ENCODE measurements at places on chromosomes 2 and 18.

GRCh38 chr2:38600242-38600891 lies 2.4 kb downstream of the HNRNPLL start:
- no peak for DNase-seq

DNA sequence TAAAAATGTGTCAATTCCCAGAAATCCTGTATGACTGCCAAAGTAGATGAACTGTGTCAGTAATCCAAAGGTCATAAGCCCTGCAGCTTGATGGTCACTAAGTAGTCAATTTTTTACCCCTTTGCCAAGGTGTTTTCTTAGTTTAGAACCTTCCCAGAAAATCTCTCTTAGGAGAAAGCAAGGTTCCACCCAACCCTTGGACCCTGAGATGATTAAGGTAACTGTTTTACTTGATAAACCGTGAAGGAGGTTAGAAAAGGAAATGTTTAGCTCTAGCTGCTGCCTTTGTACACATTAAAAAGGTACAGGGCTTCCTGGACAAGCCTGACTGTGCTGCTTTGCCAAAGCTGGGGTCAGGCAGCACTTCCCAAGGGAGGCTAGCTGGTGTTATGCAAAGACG lies 24.4 kb upstream of the LRP2 start:
- no peak for DNase-seq

GRCh38 chr2:138421971-138422335 lies 79.6 kb upstream of the SPOPL start:
- no peak for DNase-seq

DNA sequence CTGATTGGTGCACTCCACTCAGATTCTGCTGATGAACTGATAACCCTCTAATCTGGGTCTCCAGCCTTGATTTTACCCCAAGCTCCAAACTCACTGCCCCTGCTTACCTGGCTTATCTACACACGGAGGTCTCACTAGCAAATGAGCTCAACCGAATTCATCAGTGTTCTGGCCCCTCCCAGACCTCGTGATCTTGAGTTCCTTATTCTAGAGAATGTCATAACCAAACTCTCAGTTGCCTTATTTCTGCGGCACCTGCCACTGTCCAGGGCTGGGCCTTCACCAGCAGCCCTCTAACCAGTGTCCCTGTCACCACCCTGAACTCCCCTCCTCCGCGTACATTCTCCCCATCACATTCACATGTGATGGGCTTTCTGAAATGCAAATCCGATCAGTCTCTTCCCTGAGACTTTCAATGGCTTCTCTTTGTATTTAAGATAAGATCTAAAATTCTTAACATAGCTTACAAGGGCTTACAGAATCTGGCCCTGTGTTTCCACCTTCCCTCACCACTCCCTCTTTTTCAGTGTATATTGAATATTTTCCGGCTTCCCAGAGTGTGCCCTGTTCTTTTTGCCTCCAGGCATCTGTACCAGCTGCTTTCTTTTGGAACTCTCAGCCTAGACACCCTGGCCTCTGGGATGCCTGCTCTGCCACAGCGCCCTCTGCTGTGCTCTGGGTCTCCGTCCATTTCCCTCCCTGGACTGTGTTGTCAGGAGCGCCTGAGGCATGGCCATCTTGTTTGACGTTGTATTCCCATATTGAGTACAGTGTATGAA lies 31.1 kb downstream of the NAB1 start:
- DNase-seq, result peak; percentile 22

DNA sequence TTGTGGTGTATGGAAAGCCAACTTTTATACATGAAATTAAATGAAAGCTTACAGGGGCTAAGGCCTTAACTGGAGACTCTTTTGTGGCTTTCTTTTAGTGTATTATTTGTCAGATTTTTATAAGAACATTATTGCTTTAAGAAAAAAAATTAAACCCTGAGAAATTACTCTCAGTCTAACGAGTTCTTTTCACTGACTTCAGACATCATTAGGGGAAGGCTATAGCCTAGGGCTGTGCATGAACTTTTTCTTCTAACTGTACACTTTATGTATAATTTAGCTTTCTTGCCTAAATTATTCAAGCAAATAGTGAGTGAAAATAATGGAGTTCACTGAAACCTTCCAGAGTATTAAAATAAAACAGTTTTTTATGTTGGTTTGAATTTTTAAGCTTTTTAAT lies 151.1 kb upstream of the MEIS1 start:
- no peak for DNase-seq

DNA sequence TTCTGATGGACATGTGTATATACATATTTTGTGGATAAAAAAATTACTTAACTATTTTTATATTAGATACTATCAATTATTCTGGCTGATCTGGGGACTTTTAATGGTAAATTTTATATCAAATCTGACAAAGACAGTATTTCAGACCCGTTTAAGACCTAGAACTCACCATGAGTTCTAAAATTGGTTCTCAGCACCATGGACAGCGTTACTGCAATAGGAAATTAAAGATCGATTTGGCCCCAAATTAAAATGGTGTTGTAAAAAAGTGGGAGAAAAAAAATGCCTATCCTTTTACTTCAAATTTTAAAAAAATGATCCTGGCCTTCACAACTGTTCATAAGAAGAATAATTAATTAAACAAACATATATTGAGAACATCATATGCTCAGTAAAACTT lies 919 bp upstream of the SCN2A start:
- DNase-seq, result no peak

- DNase-seq, result no peak
Observed at GRCh38 chr2:223998948-223999347, 40.1 kb downstream of the SERPINE2 start.

GRCh38 chr2:205287316-205287715 lies 395.0 kb upstream of the NRP2 start:
- no peak for DNase-seq

- DNase-seq, result peak; percentile 59
Observed at GRCh38 chr2:233443511-233444183, 89.4 kb downstream of the DGKD start.

GRCh38 chr2:102737431-102737830 lies 24.4 kb upstream of the TMEM182 start:
- no peak for DNase-seq

DNA sequence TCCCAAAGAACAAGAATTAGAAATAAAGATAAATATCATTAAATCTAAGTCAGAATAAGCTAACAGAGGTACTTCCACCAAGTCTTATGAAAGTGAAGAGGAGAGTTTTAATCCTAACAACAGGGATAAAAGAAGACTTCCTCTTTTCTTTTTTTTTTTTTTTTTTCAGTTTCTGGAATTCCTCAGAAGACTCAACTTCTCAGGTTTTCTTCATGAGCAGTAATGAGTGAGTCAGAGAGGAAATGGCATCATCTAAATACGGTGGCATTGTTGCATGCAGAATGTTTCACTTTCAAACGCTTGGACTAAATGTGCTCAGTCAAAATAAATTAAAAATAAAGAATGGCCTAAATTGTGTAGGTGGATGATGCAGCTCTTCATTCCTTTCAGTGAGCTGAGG lies 45.6 kb upstream of the ARHGAP15 start:
- DNase-seq, result no peak

- DNase-seq, result no peak
Observed at GRCh38 chr2:6412533-6413091, 453.1 kb downstream of the CMPK2 start.

- DNase-seq, result no peak
Observed at GRCh38 chr18:78246050-78246449, 733.6 kb upstream of the SALL3 start.

DNA sequence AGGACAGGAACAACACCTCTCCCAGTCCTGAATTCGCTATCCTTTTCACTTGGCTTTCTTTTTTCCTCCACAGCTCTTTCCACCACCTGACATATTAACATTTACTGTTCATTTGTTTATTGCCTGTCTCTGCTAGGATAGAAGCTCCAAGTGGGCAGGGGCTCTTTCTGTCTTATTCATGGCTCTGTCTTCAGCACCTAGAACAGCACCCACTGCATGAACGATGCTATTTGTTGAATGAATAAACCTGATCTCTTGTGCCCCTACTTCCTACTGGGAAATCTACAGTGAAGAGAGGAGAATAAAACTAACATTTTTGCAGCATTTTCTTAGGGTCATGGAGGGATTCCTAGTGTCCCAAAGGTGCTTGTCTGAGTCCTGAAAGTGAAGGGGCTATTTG lies 24.4 kb upstream of the GAREM2 start:
- DNase-seq, result no peak

DNA sequence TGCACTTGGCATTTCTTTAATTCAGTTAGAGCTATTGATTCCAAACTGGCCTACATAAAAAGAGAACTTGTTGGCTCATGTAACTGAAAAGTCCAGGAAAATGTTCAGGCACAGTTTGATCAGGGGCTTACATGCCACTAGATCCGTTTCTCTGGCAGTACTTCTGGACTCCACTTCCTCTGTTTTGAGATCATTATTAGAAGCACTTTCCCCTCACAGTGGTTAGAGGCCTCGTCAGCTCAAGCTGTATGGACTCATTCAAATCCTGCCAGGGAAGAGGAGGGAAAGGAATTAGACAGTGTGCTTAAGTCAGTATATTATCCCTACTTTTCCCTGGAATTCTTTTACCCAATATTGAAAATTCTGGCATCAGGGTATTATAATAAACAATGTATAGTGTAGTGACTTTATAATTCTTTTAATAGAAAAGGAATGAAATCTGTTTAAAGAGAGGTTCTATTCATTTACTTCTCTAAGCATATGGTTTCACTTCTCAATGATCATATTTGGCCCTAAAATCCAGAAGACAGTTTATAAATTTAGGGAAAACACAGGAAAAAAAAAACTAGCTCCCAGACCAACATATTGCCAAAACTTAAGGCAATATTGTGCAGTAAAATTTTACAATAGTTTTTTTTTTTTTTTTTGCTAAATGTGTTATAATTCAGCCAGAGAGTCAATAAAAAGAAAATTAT lies 92.0 kb downstream of the ARMC9 start:
- no peak for DNase-seq

- no peak for DNase-seq
Observed at GRCh38 chr2:62038975-62039771, 133.7 kb downstream of the COMMD1 start.

- no peak for DNase-seq
Observed at GRCh38 chr2:72037261-72037666, 110.4 kb downstream of the CYP26B1 start.

GRCh38 chr18:35467624-35468016 lies 30.1 kb downstream of the INO80C start:
- DNase-seq, result no peak

- no peak for DNase-seq
Observed at GRCh38 chr18:79875931-79876461, 75.5 kb downstream of the SLC66A2 start.

DNA sequence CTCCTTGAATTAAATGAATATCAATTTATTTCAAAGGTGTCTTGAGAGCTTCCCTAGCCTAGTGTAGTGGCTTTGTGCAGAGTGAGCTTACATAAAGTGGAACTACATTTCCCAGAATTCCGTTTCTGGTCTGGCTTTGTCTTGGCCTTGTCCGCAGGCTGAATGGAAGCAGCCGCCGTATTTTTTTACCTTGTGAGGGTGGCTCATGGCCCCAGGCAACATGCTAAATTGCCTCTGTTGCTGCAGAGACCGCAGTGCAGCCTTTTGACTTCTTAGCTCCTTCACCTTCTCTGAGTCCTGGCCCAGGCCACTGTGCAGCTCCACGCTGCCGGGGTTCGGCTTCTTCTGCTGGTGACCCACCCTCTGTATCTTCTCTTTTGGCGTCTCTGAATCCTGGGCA lies 114.8 kb upstream of the SLC38A11 start:
- DNase-seq, result no peak

DNA sequence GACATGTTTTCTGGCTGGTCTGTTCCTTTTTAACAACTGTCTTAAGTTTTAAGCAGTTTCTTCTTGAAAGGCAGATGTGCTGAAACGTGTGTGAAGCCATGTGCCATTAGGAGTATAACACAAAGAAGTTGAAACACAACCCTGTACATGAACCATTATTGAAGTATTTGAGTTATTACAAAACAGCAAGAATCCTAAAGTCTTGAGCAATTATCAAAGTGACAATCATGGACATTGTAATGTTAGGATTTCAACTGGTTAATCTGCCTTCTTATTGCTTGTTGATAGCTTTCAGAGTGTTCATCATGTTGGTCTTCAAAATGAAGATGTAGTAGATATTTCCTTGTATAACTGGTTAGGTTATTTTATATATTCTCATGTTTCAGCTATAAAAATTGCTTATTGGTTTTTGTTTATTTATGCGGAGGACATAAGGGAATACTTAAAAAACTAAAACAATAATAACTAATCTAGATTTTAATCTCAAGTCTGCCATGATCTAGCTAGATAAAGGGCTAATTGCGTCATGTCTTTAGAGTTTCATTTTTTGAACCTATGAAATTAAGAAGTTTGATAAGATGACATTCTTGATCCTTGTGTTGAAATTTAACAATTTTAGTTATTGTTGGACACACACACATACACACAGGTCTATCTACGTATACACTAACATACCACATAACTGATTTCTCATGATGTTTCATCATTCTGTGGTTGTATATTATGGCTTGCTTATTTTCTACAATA lies 21.1 kb downstream of the PPP1R1C start:
- DNase-seq, result no peak

GRCh38 chr2:5227062-5227699 lies 465.0 kb upstream of the SOX11 start:
- no peak for DNase-seq

GRCh38 chr2:157777427-157777826 lies 98.7 kb downstream of the ACVR1 start:
- DNase-seq, result no peak

DNA sequence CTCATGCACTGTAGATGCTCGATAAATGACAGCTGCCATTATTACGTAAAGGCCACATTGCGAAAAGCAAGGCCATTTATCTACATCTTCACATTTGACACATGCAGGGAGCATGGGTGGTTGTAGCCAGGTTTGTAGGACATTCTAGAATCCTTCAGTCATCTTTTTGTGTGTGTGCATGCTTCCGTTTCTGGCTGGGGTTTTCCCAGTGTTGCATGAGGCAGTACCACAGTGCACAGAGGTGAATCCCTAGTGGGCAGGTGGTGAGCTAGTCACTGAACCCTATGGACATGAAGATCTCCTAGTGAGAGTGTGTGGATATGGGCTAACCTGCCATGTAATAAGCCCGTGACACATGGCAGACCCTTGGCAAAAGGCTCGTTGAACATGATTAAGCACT lies 151.8 kb upstream of the SLC14A2 start:
- no peak for DNase-seq

GRCh38 chr2:117785740-117786139 lies 28.8 kb upstream of the DDX18 start:
- DNase-seq, result no peak

Data from stimulated activated CD8-positive, alpha-beta memory T cell treated with anti-CD3 and anti-CD28 coated beads, Interleukin-12 subunit alpha, Interleukin-12 subunit beta, amount 100 ng/mL, for 4 hours (primary cell).